Stimulated activated CD4-positive, alpha-beta T cell treated with anti-CD3 and anti-CD28 coated beads, TNF-alpha, amount 100 ng/mL, for 48 hours (primary cell): ENCODE measurements at places on chromosomes 5 and 9.

GRCh38 chr9:127983847-127984289 lies 3.1 kb upstream of the EEIG1 start:
- DNase-seq = no peak

DNA sequence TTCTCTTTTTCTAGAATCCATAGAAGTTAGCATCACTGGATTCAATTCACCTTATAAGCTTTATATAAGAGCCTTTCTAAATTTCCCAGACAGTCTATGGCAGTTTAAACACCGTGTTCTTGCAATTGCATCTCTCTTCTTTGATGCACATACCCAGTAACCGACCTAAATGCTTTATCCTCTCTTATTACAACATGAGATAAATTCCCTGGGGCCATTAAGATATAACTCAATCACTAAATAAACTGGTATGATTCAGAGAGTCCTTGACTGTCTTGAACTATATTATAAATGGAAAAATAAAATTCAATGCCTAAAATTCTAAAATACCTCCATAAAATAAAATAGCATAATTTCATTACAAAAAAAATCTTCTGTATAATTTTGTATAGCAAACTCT lies 98.1 kb downstream of the DIRAS2 start:
- DNase-seq = no peak

DNA sequence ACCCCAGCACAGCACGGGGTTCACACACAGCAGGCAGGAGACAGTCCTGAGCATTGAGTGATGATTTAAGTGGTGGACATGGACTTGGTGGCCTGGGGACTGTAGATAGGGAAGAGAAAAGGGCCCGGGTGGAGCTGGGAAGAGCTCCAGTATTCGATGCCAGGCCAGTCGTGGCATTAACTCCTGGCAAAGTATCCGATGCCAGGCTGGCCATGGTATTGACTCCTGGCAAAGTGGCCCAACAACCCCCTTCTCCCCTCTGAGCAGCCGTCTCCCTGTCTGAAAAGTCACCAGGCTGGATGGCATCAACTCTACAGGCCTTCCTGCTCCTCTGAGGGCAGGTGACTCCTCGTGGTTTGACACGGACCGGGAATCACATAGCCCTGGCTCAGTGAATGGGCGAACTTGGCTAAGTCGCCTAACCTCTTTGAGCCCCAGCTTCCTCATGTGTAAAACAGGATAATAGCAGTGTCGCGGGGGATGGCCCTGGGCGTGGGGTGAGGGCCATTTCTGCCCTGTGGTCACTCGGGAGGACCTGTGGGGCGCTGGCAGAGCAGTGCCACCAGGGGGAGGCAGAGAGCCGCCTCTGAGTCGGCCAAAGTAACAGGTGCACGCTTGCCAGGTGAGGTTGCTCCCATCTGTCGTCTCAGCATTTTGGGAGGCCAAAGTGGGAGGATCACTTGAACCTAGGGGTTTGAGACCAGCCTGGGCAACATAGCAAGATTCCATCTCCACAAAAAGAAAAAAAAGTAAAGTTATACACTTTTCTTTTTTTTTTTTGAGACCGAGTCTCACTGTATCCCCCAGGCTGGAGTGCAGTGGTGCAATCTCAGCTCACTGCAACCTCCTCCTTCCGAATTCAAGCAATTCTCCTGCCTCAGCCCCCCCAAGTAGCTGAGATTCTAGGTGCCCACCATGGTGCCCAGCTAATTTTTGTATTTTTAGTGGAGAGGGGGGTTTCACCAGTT lies 5.7 kb upstream of the SEC16A start:
- DNase-seq = peak; percentile 55

GRCh38 chr5:179817890-179818745 lies 2.6 kb upstream of the SQSTM1 start:
- DNase-seq = no peak

- no peak for DNase-seq
Observed at GRCh38 chr9:85451680-85452079, 290.1 kb downstream of the AGTPBP1 start.

GRCh38 chr9:68545033-68545705 lies 4.5 kb upstream of the TMEM252 start:
- no peak for DNase-seq

- no peak for DNase-seq
Observed at GRCh38 chr9:13806714-13807113, 507.2 kb downstream of the NFIB start.

- no peak for DNase-seq
Observed at GRCh38 chr9:109331353-109331752, 10.5 kb upstream of the EPB41L4B start.

GRCh38 chr9:82457298-82457697 lies 468.7 kb downstream of the SPATA31D1 start:
- no peak for DNase-seq

DNA sequence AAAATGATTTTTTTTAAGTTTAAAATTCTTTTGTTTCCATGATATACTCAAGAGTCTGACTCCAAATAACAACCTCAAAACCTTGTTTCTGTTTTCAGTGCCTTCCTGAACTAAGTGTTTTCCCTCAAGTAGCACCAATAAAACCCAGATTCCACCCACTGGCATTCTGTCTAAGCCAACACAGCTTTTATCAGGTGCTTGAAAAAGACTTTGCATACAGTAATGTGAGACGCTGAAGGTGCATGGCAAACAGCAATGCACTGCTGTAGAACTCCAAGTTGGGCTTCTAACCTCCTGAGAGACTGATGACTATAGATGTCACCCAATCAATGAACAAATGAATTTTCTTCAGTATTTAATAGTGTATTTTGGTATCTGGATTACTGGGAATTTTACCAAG lies 95.7 kb downstream of the NFIB start:
- no peak for DNase-seq

DNA sequence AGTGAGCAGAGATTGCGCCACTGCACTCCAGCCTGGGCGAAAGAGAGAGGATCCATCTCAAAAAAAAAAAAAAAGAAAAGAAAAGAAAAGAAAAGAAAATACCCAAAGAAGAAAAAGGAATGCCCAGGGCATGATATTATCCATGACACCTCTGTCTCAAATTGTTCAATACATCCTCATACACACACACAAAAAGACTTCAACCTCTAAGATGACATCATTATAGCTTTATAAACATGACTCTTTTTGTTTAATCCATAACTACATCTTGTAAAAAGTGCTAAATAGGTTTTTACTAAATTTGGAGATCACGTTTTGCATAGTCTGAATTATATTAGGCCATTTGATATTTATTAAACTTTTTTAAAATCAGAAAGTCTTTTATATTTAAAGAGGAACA lies 33.1 kb downstream of the ANKRD31 start:
- DNase-seq = no peak

DNA sequence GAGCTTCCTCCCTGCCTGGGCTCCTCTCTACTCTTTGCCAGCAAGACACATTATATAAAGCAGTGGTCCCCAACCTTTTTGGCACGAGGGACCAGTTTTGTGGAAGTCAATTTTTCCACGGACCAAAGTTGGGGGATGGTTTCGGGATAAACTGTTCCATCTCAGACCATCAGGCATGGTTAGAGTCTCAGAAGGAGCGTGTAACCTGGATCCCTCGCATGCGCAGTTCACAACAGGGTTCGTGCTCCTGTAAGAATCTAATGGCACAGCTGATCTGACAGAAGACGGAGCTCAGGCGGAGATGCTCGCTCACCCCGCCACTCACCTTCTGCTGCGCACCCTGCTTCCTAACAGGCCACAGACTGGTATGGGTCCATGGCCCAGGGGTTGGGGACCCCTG lies 142.8 kb downstream of the LIFR start:
- DNase-seq = no peak

GRCh38 chr5:149277801-149278200 lies 6.1 kb downstream of the AFAP1L1 start:
- no peak for DNase-seq

DNA sequence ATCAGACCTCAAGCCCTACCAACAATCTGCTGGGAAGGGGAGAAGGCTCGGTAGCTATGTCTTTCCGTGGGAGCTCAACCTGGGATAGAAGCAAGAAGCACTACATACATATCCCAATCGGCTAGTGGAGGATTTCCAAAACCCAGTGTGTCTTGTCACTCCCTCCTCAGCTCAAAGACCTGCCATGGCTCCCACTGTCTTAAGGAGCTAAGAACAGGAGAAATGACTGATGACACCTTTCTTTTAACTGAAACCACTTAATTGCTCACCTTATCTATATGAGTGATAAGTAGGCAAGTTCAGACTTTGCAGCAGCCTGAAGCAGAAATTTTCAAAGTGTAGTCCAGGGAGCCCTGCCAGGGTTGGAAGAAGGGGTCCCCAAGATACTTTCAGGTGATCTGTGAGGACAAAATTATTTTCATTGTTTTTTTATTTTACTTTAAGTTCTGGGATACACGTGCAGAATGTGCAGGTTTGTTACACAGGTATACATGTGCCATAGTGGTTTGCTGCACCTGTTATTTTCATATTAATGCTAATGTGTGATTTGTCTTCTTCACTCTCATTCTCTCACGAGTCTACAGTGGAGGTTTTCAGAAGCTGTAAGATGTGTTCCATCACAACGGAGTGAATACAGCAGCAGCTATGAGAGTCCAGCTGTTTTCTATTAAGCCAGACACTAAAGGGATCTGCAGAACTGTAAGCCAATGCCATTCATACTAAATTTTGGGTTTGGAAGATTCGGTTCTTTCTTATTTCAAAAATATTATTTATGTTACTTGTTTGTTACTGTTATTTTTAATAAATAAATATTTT lies 41.4 kb downstream of the PAX5 start:
- no peak for DNase-seq

DNA sequence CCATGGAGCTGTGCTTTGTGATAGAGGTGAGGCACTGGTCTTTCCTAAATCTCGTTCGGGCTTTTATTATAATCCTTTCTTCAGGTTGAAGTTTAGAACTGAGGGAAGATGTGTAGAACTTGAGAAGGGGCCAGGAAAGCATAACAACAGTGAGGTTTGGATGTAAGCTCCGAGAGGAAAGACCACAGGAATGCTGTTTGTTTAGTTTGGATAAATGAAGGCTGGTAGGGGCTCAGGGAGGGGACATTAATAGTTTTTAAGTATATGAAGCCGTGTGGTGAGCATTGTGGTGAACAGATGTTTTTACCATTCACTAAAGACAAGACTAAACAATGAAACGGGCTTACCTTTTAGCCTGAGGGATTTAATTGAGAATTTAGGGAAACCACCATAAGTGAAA lies 130.8 kb downstream of the ARHGAP26 start:
- DNase-seq = no peak

DNA sequence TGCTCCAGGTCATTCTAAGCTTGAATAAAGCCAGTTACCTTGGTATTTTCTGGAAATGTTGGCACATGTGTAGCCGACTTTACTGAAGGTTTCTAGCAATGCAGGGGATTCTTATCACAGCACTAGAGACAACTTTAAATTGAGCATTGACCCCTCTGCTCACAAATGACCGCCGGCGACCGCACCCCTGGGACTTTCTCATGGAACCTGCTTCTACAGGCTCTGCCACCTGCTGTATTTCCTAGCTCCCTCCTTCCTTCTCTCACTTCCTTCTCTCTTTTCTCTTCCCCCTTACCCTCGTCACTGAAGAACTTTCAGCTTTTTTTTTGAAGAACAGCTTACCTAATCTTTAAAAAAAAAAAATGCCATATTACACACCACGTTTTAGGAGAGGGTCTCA lies 30.9 kb upstream of the DAB2 start:
- DNase-seq = no peak

GRCh38 chr5:59768152-59769040 lies 125.1 kb downstream of the PDE4D start:
- peak; percentile 7 for DNase-seq

- DNase-seq = no peak
Observed at GRCh38 chr9:38214432-38214831, 145.4 kb upstream of the SHB start.

- DNase-seq = no peak
Observed at GRCh38 chr5:111159845-111160244, 64.3 kb upstream of the CAMK4 start.

- DNase-seq = no peak
Observed at GRCh38 chr9:117703537-117703936, 666 bp upstream of the TLR4 start.

DNA sequence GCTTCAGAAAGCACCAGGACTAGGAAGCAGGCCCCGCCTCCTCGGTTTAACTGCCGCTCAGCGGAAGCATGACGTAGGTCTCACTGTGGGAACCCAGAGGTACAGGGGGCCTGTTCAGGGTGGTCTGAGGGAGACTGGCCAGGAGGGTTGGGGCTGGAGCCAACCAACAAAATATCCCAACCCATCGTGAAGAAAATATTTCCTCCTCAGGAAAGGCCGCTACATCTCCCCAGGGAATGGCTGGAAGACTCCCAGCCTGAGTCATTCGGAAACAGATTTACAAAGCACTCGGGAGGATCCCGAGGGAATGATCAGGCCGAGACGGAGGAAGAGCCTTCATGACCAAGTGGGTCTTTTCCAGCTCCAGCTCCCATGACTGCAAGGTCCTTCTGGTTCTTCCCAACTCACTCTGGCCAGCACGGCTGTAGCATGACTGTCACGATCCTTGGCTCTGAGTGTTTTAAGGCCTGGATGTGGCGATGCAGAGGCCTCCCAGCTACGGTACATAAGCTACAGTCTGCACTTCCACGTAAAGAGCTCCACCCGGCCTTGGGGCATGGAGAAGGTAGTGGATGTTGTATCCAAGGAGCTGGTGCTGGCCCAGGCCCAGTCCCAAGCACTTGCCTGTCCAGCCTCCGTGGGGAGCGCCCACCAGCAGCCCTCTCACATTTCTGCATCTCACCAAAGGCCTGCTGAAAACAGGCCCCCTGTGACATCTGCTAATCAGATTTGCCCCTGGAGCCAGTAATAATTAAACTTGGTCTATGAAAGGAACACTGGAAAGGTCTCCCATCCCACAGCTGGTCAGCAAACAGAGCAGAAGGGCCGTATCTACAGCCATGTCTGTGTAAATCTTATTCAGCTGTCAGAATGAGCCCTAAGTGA lies 100.6 kb downstream of the LHFPL2 start:
- no peak for DNase-seq

DNA sequence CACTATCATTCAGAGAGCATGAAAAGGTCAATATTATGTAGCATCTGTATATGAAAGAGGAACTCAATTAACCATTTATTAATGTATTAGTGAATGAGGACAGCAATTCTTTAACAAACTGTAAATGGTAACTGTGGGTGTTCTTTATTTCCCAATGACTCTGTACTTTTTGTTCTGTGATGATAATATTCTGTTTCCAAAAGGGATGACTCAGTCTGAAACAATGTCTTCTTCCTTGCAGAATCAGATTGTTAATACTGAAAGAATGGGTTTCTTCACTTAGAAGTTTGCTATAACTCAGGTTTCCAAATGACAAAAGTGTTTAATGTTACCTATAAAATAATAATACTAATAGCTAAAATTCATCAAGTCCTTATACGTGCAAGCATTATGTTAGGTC lies 1518.7 kb upstream of the WWC1 start:
- DNase-seq = no peak

DNA sequence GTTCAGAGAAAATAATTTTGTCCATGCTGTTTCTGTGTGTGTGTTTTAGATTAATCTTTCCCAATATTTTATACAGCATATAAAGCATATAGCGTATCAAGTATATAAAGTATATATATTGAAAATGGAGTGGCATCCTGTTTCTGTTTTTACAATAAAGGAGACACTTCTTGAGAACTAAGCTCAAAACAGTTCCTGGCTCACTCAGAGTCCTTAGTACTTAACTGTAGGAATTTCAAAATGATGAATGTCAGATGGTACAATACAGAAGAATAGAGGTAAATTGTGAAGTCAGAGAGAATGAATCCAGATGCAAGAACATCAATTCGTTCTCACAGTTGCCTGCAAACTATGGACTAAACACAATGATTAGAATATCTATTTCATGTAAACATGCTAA lies 68.7 kb upstream of the TAS2R1 start:
- DNase-seq = no peak

GRCh38 chr5:116944183-116944582 lies 369.6 kb upstream of the SEMA6A start:
- no peak for DNase-seq
